ENCODE measurements at places on chromosomes 4 and X. TPM values are rescaled to one million over a fixed set of nuclear protein-coding genes. Genes with fewer than 3 reads are reported as not detected.

Gene CSAG2
- total RNA-seq = not detected

Gene F8A2
- not detected for total RNA-seq

Gene NRK
- 2.1 TPM for total RNA-seq

Gene CENPVL3
- not detected for total RNA-seq

Gene SLIT2
- total RNA-seq = 12.0 TPM

Gene NALF2
- not detected for total RNA-seq

Gene CHST7
- 21.0 TPM for total RNA-seq

Gene DCAF12L1
- total RNA-seq = not detected

Gene DCLK2
- total RNA-seq = 8.3 TPM
